IPS DF 6.9 (cell line): ENCODE measurements at places on chromosomes 5 and 9.

- H3K4me3 ChIP-seq = no peak overlapping the region
- no peaks in the 10 kb centered on the region for H3K4me1 ChIP-seq
- H3K27ac ChIP-seq = no peak overlapping the region
- no peaks in the 10 kb centered on the region for H3K27me3 ChIP-seq
- no peak for DNase-seq
Measured at GRCh38 chr5:172858511-172858989, 24.5 kb downstream of the ERGIC1 start.

DNA sequence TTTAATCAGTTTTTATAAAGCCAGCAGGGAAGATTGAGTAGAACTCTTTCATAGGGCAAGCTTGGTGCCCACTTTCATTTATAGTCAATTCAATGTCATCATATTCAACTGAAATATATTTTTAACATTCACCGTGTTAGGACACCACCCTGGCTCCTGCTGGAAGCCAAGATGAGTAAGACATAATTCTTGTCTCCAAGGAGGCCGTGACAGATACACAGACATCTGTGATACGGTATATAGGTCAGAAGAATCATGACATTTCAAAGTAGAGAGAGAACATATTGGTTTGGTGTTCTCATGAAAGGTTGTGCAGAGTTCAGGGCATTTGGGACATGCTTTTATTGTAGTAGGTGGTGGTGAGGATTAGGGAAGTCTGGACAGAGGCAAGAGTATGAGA lies 120.1 kb downstream of the CMYA5 start:
- no peak overlapping the region for H3K4me3 ChIP-seq
- no peaks in the 10 kb centered on the region for H3K4me1 ChIP-seq
- DNase-seq = no peak

- no peak overlapping the region for H3K27ac ChIP-seq
- H3K36me3 ChIP-seq = no peaks in the 10 kb centered on the region
- no peak for DNase-seq
- H3K4me1 ChIP-seq = no peaks in the 10 kb centered on the region
- no peak overlapping the region for H3K4me3 ChIP-seq
Measured at GRCh38 chr5:104247260-104247659, 684.7 kb upstream of the NUDT12 start.

DNA sequence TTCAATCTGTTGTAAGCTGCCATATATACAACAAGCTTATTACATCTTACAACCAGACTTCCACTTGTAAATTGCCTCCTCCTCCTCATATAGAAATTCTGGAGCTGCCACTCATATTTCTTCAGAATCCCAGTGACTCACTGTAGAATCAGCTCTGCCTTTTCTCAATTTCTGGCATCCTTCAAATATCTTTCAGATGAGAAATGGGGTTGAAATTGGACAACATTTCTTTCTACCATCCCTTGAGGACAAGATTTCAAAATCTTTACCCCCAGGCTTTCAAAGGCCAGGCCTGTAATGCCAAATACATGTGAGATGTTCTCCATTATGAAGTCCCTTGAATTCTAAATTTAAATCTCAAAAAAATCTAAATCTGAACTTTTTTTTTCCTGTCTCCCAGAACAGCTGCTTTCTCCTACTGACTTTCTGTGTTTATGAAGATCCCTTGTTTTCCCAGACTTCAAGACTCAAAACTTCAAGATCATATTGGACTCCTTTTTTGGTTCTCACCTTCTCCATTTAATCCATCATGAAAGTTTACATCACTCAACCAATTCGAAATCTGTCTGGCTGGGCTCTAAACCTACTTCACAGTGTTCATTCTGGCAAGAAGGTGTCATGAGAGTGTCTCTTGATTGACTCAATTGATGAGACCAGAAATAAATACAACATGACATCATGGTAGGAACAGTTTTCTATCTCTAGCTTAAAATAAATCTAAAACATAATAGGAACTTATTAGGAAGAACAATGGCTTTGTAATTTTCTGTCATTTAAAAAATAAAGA lies 109.8 kb downstream of the HMHB1 start:
- H3K27ac ChIP-seq = no peak overlapping the region
- H3K4me3 ChIP-seq = no peak overlapping the region
- DNase-seq = no peak

DNA sequence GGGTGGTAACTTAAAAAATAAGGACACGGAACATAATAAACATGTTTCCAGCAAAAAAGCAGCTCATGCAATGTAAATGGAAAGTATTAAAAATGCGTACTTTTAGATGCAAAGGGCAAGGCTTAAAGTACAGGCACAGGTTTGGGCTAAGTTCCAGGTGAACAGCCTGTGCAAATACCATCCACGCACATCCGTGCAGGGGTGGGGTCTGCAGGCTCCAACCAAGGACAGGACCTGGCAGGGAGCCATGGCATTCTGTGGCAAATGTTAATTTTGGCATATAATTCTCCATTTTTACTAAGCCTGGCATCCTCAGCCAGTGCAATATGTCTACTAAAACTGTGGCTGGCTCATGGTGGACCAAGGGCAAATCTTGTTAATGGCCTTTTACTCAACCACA lies 365.8 kb upstream of the DAP start:
- H3K27ac ChIP-seq = no peak overlapping the region
- no peak overlapping the region for H3K4me3 ChIP-seq
- no peaks in the 10 kb centered on the region for H3K36me3 ChIP-seq
- no peak for DNase-seq

DNA sequence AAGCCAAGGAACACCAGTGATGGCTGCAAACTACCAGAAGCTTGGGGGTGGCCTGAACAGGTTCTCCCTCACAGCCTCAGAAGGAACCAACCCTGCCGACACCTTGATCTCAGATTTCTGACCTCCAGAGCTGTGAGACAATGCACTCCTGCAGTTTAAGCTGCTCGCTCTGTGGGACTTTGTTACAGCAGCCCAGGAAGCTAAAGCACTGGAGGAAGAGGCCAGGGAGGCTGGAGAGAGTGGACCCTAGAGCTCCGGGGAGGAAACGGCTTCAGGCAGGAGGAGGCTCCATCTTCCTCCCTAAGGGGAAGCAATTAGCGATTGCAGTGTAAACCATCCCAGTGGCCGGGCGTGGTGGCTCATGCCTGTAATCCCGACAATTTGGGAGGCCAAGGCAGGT lies 25.1 kb downstream of the BARX1 start:
- no peaks in the 10 kb centered on the region for H3K4me1 ChIP-seq
- H3K27me3 ChIP-seq = no peaks in the 10 kb centered on the region
- no peak for DNase-seq
- H3K27ac ChIP-seq = no peak overlapping the region

DNA sequence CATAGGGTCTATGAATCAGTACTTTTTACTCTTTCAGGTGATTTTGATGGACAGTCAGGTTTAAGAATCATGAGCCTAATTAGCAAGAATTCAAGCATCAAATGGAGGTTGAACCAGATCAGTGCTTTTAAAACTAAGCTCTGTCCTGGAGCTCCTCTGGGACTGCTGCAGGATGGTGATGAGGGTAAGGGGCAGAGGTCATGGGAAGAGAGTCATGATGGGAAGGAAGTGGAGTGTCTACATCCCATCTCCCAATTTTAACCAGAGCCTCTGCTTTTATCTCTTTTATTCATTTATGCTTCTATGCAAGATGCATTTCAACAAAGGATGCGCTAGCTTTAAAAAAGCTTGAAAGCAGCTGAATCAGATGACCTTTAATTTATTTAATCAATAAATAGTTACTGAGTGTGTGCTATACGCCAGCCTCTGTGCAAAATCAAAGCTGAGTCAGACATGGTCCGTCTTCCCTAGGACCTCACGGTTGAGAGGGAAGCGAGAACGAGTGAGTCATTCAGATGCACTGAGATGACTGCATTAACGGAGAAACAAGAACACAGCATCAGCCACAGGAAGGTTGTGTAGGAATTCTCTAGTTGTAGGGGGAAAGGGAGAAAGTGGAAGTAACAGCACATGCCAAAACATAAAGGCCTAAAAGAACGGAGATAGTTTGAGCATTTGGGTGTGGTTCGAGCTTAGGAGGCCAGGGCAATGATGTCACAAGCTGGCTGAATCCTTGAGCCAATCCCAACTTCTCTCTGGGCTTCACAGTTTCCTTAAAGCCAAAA lies 441.6 kb upstream of the BRINP1 start:
- H3K27me3 ChIP-seq = no peaks in the 10 kb centered on the region
- H3K4me3 ChIP-seq = no peak overlapping the region
- H3K27ac ChIP-seq = no peak overlapping the region
- no peaks in the 10 kb centered on the region for H3K4me1 ChIP-seq

GRCh38 chr5:35304291-35304690 lies 74.0 kb upstream of the PRLR start:
- H3K27ac ChIP-seq = no peak overlapping the region
- DNase-seq = no peak
- no peak overlapping the region for H3K4me3 ChIP-seq
- no peaks in the 10 kb centered on the region for H3K27me3 ChIP-seq
- H3K4me1 ChIP-seq = no peaks in the 10 kb centered on the region
- H3K36me3 ChIP-seq = no peaks in the 10 kb centered on the region

DNA sequence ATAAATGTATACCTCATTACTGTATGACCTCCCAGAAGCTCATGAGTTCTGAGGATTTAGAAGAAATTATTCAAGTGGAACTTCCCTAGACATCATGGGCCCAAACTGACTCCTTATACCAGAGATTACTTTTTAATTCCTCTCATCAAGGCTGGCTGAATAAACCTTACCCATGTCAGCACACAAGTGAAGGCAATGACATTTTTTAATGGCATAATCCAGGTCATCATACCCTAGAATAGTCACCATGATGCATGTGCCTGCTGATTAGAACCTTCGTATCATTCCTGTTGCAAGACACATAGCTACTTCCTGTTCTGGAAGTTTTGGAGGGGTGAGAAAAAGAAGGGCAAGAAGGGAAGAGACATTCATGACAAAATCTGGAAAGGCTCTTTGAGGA lies 49.8 kb upstream of the IFNK start:
- H3K27me3 ChIP-seq = no peaks in the 10 kb centered on the region
- H3K27ac ChIP-seq = no peak overlapping the region
- peaks cover 6% of the 10 kb centered on the region for H3K4me1 ChIP-seq
- no peak overlapping the region for H3K4me3 ChIP-seq
- no peaks in the 10 kb centered on the region for H3K36me3 ChIP-seq

DNA sequence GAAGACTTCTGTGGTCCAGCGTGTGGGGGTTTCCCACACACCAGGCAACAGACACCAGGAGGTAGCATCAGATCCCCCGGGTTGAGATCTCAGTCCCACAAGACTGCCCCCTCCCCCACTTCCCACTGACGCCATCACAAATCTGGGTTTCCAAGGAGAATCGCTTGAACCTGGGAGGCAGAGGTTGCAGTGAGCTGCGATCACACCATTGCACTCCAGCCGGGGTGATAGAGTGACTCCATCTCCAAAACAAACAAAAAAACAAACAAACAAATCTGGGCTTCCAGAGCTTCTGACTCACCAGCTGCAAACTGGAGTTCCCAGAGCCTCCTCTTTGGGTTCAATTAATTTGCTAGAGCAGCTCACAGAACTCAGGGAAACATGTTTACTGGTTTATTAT lies 4.7 kb upstream of the GBGT1 start:
- H3K4me3 ChIP-seq = no peak overlapping the region
- peaks cover 1% of the 10 kb centered on the region; the same call in 1 of the 2 replicates for H3K4me1 ChIP-seq
- no peaks in the 10 kb centered on the region; the same call in 1 of the 2 replicates for H3K36me3 ChIP-seq
- H3K27ac ChIP-seq = no peak overlapping the region

DNA sequence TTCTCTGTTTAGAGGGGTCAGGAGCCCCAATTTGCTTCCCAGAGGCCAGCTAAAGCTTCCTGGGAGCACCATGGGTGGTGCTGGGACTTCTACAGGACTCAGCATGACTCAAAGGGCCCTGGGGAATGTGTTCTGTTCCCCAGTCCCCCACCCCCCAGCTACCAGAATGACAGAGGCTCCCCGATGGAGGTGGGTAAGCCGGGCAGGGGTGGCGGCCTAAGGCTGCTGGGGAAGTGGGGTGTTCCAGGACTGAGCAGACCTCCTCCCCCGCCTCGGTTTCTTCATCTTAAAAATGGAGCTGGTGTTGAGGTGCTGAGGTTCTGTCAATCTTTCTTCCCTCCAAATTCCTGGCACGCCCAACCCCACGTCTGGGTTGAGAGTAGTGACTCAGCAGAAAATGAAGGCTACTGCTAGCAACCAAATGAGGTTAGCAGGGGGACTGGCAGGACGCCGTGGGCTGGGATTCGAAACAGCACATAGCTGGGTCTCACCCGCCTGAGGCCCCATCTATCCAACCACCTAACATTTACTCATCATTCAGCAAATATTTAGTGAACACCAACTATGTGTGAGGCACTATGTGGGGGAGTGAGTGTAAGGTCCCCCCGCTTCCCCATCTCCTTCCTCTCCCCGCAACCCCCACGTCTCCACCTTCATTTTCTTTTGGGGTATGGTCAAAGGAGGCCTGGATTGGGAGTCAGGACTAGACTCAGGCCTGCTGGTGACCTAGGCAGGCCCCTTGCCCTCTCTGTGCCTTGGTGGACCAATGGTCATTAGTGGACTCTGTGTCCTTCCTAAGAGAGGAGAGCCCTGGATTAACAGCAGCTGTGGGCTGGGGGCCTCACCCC lies 50.2 kb downstream of the C9orf50 start:
- no peaks in the 10 kb centered on the region for H3K36me3 ChIP-seq
- H3K27me3 ChIP-seq = no peaks in the 10 kb centered on the region
- no peak overlapping the region for H3K4me3 ChIP-seq
- no peak overlapping the region for H3K27ac ChIP-seq
- no peak for DNase-seq

DNA sequence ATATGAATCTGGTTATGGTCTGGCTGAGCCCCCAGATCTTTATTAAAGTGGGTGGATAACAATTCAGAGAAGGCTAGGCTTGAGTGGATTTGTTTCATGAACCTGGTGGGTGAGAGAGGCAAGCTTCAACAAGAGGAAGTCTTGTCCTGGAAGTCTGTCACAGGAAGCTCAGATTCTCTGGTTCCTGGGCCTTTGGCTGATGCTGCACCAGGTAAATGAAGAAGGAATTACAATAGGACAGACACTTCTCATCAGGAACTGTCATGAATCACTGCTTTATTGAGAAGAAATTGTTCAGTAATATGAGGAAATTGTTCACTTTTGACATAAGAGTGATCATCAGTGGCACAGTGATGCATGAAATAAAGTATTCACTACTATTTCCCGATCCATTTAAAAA lies 167.6 kb upstream of the ELL2 start:
- H3K27ac ChIP-seq = no peak overlapping the region
- no peak for DNase-seq
- H3K4me3 ChIP-seq = no peak overlapping the region
- H3K36me3 ChIP-seq = no peaks in the 10 kb centered on the region
- H3K27me3 ChIP-seq = no peaks in the 10 kb centered on the region

DNA sequence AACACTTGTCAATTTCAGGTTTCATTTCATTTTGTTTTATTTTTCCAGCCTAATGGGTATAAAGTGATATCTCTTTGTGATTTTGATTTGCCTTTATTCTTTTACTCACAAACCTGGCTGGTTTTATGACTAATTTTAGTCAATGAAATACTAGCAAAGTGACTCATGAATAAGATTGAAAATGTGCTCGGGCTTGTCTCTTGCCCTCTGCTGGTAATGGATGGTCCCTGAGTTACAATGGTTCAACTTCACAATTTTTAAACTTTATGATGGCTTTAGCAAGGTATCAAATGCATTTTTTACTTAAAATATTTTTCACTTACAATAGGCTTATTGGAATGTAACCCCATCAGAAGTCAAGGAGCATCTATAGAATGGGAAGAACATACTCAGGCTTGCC lies 431.4 kb upstream of the CCNG1 start:
- H3K4me1 ChIP-seq = no peaks in the 10 kb centered on the region
- H3K27me3 ChIP-seq = no peaks in the 10 kb centered on the region
- H3K27ac ChIP-seq = no peak overlapping the region
- no peak for DNase-seq
- H3K36me3 ChIP-seq = no peaks in the 10 kb centered on the region
